ENCODE measurements at places on chromosomes 7 and 10.

- no peak for DNase-seq
These were observed 44.8 kb downstream of the CHST15 start for GRCh38 chr10:124048371-124049290.

DNA sequence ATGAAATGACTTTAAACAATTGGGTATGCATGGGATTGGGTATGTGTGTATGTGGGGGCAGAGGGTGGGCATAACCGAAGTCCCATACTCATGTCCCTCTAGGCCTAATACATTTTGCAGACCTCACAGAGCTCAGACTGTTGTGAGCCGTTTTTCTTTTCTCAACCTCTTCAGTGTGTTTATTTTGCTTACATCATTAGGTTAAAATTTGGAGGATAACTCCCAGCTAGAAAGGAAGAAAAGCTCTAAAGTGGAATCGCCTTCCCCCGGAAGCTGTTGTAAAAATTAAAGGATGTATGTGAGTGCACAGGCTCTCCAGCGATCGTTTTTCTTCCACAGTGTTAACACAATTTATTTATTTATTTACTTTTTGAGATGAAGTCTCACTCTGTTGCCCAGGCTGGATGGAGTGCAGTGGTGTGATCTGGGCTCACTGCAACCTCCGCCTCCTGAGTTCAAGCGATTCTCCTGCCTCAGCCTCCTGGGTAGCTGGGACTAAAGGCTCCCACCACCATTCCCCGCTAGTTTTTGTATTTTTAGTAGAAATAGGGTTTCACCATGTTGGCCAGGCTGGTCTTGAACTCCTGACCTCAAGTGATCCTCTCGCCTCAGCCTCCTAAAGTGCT is 1.5 kb upstream of the H2AZ2 start:
- no peak for DNase-seq

DNA sequence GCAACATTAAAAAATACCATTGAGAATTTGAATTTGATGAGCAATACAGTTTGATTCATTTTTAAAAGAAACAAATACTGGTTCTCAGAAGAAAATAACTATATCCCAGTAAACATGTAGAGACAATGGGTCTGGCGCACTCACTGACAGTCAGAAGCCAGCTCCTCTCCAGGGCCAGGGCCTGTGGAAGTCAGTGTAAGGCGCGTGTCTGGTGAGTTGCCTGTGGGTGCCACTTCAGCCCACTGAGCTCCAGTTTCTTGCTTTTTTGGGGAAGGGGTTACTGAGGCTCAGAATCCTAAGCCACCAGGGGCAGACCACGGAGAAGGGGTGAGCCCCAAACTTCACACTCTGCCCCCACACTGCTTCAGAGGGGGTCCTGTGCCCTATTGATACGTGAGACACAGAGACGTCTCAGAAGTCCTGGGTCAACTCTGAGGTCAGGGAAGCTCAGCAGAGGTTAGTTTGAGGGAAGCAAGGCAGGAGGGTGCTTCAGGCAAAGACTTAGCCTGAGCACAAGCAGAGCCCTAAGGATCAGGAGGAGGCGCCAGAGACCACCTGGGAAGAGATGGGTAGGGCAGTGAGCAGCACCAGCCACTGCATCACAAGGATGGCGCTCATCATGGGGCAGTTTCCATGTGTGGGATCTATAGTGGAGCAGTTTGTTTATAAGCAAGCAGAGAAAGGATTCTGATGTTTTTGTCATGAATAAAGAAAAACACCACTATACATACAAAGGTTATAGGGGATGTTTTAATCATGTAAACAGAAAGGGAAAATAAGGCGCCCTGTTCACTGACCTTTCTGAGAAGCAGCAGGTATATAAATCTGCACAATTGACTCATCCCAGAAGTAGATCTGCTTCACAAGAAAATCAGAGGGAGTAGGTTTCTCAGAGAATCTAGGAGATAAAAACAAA is 95.7 kb downstream of the PKD1L1 start:
- DNase-seq: no peak

DNA sequence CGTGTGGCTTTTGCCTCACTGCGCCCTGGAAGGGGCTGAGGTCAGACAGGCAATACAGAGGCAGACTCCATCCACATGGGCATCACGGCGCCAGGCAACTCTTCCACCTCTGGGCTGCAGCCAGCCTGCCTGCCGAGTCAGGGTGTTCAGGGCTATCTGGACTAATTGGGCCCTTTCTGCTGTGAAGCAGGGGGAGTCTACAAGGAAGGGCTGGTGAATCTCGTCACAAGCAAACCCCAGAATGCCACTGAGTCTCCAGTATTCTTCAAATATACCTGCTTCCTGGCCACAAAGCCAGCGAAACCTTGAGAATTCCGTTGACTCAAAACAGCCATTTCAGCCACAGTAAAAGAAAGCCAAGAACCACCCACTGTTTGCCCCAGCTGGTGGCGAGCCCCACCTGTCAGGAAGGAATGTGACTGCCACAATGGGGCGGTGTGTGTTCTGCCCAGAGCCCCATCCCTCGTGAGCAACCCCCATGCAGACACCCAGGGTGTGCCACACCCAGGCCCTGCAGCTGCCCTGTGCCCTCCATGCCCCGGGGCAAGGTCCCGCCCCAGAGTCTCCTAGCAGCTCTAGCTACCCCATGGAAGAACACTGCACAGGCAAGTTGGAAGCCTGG is 117.3 kb downstream of the FAM53B start:
- DNase-seq: no peak
